Fibroblast of gingiva (primary cell): ENCODE measurements at places on chromosomes 6 and 20.

DNA sequence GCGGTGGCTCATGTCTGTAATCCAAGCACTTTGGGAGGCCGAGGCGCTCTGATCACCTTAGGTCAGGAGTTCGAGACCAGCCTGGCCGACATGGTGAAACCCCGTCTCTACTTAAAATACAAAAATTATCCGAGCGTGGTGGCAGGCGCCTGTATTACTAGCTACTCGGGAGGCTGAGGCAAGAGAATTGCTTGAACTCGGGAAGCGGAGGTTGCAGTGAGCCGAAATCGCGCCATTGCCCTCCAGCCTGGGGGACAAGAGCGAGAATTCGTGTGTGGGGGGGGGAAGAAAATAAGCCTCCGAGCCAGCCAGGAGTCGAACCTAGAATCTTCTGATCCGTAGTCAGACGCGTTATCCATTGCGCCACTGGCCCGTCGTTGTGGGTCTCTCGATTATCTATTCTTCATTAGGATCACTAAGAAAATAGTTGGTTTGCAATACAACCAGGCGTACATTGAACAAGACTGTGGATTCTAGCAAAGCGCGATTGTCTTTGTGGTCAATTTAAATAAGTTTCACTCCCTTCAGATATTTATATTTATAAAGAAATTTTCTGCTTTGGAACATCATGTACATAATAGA lies 33.9 kb upstream of the PRSS16 start:
- peak; percentile 9 for DNase-seq

DNA sequence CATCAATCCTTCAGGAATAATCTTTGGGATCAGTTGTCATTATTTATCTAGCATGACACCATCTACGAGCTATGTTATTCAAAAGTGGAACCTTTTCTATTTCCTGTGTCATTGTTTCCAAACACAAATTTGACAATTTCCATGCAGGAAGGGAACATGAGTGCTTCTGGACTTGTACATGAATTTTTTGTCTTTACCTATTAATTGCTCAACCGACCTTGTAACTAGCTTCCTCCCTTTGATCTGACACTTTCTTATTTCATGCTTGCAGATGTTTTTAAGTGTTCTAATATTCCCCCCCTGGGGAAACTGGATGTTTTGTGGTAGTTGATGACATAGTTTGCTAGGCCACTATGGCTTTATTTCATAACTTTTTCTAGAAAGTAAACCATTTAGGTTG lies 139.4 kb downstream of the BMP2 start:
- DNase-seq, result no peak

DNA sequence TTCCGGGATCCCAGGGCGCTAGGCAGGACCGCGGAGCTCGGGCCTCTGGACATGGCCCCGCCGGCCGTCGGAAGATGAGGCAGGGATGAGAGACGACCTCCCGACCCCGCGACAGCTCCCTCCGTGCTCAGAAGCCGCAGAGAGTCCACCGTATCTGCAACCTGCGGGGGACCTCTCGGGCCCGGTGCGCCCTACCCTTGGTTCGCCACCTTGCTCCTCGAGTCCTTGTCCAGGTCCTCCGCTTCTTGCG lies 301 bp downstream of the PPP1R3D start:
- no peak for DNase-seq

DNA sequence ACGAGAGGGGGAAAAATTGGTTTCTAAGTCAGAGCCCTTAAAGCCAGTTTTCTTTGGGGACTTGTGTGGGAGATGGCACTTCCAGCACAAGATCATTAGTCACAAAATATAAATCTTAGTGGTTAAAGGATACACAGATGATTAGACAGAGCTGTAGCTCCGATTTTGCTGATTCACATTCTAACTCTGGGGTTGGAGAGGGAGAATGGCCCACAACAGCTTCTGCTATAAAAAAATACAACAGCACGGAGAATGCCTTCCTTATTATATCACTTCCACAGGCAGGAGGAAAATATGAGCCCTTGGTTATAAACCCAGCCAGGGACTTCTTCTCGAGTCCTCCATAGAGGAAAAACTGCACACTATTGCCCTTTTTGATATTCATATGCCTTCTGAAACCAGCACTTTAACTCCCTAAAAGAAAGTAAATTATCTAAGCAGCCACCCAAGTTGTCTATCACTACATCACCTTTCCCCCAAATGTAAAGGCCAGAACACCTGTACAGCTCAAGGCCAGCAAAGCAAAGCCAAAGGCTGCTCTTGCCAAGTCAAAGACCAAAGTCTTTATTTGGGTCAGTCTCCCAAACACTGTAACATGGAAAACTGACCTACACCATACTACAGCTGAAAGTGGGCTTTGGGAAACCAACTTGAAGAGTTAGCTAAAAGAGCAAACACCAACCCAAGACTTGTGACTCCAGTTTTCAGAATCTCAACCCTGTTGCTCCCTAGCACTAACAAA lies 10.4 kb downstream of the MRPL14 start:
- peak; percentile 77 for DNase-seq

DNA sequence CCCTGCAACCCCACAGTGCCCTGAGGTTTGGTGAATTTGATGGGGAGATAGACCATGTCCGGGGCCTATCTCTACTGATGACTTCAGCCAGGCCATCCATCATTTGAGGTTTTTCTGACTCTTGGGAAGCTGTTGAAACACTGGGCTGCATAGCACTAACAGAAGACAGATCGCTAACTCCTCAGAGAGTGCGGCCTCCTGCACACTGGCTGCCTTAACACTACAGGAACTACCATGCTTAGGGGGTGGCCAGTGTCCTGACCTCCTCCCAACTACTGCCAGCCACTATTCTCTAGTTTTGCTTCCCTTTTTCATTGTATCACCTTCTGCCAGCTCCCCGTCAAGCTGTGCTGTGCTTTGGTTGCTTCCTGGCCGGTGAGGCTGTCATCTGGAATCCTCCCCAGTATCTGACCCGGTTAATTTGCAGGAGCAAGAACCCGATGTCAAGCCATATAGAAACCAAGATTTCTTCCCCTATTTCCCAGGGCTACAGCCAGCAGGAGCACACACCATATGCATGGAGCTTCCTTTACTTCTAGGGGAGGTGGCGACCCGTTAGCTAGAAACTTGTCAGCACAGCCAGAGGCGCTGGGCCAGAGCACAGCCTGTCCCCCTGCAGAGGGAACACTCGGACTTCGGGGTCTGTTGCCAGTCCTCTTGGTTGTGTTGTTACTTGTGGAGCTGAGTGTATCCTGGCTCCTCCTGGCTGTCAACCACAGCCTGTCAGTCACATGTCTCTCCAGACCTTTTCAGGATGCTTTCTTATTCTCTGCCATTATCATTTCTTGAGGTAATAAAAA lies 57.3 kb upstream of the TRAF3IP2 start:
- no peak for DNase-seq

DNA sequence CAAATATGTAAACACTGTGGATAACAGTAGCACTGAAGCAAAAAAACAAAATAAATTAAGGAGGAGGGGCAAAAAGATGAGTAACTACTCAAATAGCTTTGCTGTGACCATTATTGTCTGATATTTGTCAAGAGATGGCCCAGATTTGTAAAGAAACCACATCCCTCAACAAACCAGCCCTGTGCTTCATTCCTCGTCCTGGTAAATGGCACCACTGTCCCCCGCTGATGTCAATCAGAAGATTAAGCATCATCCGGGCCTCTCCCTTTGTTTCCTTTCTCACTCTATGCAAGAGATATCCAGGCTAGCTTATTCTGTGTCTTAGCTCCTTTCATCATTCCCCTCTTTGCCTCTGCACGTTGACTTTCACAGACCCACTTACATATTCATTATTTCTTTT lies 259.0 kb downstream of the SYNE1 start:
- DNase-seq, result peak; percentile 65

- DNase-seq, result no peak
These were observed 101.4 kb downstream of the ZNF217 start for GRCh38 chr20:53492212-53492611.
